ENCODE measurements at places on chromosomes 3 and 15. TPM values are rescaled to one million over a fixed set of nuclear protein-coding genes. Genes with fewer than 3 reads are reported as not detected.

Gene WDR93
- total RNA-seq = not detected

Gene ABI3BP
- 95.2 TPM for total RNA-seq

Gene ATP13A4
- 0.28 TPM for total RNA-seq

Gene SPSB4
- 0.12 TPM for total RNA-seq

Gene RFTN1
- 63.7 TPM for total RNA-seq

Gene SPTSSB
- total RNA-seq = not detected

- DNase-seq = no peak
These were observed 81.3 kb upstream of the RGMA start for GRCh38 chr15:93170329-93170728.

GRCh38 chr3:144810160-144810559 is 838.5 kb downstream of the DIPK2A start:
- no peak for DNase-seq

DNA sequence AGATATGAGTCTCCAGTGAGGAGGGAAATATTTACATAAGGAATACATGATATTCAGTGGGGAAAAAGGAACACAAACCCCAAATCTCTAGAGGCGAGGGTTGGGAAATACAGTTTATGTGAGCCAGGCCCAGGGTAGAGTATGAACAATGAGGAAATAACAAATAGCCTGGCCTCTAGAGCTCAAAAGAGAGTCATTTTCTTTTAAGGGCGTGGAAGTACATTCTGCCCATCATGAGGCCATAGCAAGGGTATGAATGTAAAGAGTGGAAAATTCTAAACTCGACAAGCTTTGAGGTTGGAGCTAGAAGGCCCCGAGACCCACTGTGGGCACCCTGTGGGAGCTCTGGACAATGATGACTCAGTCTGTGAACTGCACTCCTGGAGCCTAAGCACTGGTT is 27.8 kb upstream of the IGF2BP2 start:
- DNase-seq = no peak

All from omental fat pad (tissue), 4 donors.